ENCODE measurements at places on chromosomes 16 and 17. TPM values are rescaled to one million over a fixed set of nuclear protein-coding genes. Genes with fewer than 3 reads are reported as not detected.

- DNase-seq: no peak
Observed at GRCh38 chr17:57943140-57943539, 12.1 kb downstream of the CUEDC1 start.

DNA sequence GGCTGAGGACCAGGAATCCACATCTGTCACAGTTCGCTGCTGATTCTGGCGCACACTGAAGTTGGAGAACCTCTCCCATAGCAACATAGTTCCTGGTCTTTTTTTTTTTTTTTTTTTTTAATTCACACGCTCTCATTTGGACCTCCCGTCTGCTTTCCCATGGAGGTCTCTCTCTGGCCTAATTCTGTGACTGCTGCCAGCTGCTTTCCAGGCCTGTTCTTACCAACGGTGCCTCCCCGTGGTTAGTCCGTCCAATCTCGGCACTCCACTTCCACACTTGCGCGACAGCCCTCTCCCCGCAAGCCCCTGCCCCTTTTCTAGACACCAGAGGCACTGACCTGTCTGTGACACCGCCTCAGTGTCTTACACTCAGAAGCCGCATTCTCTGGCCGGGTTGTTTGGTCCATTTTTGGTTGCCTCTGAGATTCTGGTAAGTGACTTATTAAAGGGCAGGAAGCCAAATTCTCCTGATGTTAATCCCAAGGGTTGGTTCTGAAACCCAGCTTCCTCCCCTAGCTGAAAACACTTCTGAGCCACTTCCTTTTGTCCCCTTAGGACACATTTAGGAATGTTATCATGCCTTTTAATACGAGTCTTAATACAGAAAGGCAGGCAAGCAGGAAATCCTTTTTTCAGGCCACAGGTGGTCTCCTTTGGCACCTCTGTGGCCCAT is 1.1 kb upstream of the AKTIP start:
- no peak for DNase-seq

GRCh38 chr17:2755891-2756724 is 6.7 kb upstream of the CCDC92B start:
- no peak for DNase-seq

DNA sequence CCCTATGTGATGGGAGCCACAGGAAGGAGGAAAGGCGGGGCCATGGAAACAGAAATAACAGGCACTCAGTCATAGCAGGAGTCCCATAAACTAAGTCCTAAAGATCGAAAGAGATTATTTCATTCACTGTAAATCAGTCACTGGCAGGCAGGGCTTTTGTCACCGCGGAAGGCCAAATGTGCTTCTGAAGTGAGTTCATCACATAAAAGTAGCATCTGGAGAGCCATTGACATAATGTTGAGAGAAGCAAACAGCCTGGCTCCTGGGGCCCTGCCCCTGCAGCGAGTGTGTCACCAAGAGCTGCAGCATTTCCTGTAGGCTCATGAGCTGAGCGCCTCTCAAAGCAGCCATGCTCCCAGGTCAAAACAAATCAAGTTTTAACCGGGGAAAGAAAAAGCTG is 476.2 kb downstream of the HAPSTR1 start:
- DNase-seq: no peak

DNA sequence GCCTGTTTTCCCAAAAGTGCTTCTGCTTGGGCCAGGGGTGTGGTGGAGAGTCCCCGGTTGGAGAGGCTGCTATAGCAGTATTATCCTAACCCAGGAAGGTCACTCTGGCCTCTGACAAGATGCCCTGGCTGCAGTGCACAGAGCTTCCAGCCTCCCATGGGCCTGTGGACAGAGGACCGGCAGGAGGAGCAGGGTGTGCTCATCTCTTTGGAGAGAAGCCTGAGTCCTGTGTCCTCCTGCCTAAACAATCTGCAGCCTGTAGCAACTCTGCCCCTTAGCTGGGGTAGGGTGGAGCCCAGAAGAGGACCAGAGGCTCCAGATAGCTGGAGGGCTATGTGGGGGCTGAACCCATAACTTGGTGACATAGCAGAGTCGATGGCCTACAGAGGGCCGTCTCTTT is 78.0 kb downstream of the MPRIP start:
- no peak for DNase-seq

Gene RHBDF2
- 75.7 TPM for total RNA-seq

Gene KRTAP1-5
- not detected for total RNA-seq

Gene TBC1D3C
- total RNA-seq: 0.79 TPM
